Fibroblast of lung (primary cell): ENCODE measurements at places on chromosomes 13 and 19.

- no peak for DNase-seq
Measured at GRCh38 chr13:42494157-42494556, 79.8 kb upstream of the TNFSF11 start.

DNA sequence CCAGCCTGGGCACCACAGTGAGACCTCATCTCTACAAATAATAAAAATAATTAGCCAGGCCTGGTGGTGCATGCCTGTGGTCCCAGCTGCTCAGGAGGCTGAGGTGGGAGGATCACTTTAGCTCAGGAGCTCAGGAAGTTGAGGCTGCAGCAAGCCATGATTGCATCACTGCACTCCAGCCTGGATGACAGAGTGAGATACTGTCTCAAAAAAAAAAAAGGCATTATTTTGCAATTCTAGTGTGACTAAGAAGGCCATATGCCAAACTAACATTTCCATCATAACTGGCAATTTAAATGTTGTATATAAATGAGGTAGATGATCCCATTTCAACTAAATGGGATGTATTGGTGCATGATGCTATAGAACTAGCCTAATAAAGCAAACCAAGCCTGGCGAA lies 632.8 kb upstream of the KLF12 start:
- DNase-seq, result peak; percentile 84

- DNase-seq, result no peak
Measured at GRCh38 chr13:76609643-76610042, 276.6 kb downstream of the KCTD12 start.

DNA sequence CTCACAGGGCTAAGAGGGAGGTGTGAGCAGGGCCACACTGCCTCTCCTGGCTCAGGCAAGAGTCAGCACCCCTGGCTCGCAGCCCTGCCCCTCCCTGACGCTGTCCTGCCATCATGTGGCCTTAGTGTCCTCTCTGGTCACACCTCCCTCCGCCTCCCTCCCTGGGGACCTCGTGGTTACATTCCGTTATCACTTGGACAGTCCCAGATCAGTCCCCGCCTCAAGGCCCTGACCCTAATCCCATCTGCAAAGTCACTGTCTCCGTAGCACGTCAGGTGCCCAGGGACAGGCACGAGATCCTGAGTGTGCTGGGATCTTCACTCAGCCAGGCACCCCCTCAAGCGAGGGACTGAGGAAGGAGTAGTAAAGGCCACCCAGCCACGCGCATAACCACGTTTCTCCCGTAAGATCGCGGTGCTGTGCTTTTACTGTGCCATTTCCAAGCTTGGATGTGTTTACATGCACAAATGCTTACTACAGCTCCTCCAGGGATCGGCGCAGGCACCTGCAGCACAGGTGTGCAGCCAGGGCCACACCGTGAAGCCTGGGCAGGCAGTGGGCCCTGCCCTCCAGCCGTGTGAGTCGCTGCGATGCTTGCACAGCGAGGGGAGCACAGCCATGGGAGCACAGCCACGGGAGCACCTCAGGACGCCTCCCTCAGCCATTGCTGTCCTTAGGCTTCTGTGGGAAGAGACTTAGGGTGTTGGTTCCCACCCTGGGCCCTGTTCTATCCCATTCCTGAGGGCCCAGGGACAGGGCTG lies 10.7 kb upstream of the TMEM255B start:
- no peak for DNase-seq
